ENCODE measurements at places on chromosomes 1 and 21. TPM values are rescaled to one million over a fixed set of nuclear protein-coding genes. Genes with fewer than 3 reads are reported as not detected.

The SHE gene
- total RNA-seq: 0.07 TPM

The ALPL gene
- 0.14 TPM for total RNA-seq

The RAD54L gene
- total RNA-seq: 10.9 TPM

The PTPN22 gene
- total RNA-seq: not detected

The TCP10L gene
- 0.70 TPM for total RNA-seq

The ETV3L gene
- total RNA-seq: not detected

The PLCH2 gene
- total RNA-seq: 0.44 TPM

The RBM11 gene
- not detected for total RNA-seq

The KRTAP7-1 gene
- not detected for total RNA-seq

The ERICH3 gene
- total RNA-seq: not detected

The SRRM1 gene
- total RNA-seq: 67.9 TPM

The TRIM58 gene
- total RNA-seq: not detected

The ARPC5 gene
- total RNA-seq: 175 TPM

The CRNN gene
- total RNA-seq: not detected

The KLF17 gene
- total RNA-seq: 0.27 TPM

The ACKR1 gene
- not detected for total RNA-seq

The CACNA1E gene
- total RNA-seq: not detected

The FAM3B gene
- not detected for total RNA-seq

The TENT5C gene
- 0.07 TPM for total RNA-seq

The SPATA45 gene
- total RNA-seq: not detected

The BMP8B gene
- total RNA-seq: 5.2 TPM
